OCI-M1 (cell line): ENCODE measurements at places on chromosomes 7 and 10.

DNA sequence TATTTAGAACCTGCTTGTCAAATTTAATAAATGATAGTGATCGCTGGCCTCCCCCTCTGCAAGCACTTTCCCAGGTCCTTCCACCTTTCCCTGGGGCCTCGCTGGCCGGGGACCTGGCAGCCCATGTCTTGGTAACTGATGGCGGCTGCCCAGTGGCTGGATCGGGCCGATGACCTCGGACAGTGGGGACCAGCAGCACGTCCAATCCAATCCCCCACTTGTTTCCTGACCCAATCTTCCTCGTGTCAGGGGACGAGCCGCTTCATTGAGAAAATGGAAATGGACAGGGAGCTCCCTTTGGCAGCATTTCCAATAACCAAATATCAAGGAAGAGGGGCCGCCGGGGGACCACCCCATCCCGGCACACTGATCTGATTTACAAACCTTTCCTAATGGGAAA lies 17.2 kb downstream of the EBF3 start:
- DNase-seq: no peak

DNA sequence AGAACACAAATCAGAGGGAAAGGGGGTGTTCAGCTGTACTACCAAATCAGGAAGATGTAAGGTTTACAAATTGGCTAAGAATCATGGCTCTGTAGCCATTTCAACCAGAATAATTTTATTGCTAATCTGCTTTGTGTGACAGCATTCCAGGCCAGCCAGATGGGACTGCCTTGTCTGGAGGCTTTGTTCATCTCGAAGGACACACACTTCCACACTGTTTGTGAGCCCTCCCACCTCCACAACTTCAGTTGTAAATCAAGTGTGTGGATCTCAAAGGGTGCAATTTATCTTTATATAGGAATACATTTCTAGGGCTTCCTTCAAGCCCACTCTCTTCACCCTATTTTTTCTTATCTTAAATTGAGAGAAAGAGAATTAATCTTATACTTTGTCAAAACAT lies 6.9 kb upstream of the OIT3 start:
- DNase-seq: no peak

- no peak for DNase-seq
Observed at GRCh38 chr7:77185866-77186265, 13.8 kb downstream of the FGL2 start.

DNA sequence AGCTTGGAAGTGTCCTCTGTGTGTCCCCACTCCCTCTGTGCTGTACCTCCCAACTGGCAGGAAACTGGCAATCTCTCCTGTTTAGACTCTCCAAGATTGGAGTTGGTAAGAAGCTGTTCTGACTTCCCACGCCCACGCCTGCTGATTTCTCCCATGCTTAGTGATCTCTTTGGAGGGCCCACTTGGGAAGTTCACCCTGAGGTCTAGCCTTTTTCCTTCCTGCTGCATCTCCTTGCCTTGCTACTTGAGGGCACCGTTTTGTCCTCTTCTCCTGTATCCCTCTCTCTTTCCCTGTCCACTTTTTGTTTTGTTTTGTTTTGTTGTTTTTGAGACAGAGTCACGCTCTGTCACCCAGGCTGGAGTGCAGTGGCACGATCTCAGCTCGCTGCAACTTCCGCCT lies 35.4 kb downstream of the ZAN start:
- DNase-seq: no peak

- DNase-seq: no peak
Observed at GRCh38 chr10:13505052-13505680, 23.6 kb downstream of the BEND7 start.

DNA sequence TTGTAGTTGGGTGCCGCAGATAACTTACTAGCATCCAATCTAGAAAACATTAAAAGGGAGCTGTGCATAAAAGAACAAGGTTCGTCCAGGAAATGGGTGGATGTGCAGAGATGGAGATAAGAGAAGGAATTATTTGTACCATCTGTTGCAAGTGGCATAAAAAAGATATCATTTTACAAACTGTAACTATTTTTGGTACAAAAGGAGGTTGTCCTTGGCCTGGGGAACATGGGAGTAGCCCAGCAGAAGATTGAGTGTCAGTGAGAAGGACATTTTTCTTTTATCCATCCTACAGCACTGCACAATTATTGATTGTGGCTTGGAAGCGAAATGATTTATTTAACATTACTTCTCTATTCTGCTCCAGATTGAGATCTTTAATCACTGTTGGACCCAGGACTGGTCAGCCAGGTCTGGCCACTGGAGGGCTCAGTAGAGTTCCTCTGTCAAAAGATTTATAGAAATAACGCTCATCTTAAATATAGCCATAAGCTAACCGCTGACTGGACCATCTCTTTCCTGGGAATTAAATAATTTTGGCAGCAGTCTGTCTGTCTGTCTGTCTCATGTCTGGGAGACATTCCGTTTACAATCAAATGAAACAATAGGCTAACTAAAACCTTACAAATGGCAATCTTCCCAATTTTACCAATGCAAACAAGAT lies 254.1 kb downstream of the KIAA1217 start:
- no peak for DNase-seq

DNA sequence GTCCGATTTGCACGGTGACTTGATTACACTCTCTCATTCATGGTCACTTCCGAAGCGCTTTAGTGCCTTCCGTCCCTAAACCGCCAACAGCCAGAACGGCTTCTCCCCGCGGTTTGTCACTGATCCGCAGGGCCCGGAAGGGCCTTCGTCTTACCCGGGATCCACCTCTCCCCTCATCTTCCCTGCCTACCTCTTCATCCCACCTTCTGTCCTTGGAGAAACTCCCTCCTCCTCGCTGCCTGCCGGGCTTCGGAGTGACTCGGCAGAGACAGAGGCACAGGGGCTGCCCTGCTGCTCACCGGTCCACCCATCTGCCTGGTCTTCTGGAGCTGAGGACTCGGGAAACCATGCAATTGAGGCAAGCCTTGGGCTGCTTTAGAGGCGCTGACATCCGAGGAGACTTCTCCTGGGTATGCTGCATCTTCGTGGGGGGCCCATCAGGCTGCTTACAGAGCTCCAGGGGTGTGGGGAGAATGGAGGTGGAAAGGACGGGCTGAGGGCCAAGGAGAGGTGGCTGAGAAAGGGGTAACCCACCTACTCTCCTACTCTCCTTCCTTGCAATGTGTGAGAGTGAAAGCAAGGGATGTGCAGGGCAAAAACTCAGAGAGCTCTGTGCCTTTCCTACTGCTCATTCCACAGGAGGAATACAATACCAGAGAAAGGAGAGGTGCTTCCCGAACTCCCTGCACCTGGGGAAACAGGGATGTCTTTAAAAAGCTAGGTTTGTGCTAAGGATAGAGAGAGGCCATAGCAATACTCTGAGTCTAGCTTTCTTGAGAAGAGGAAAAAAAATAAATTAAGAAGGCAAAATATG lies 1.0 kb upstream of the HOXA11 start:
- no peak for DNase-seq

GRCh38 chr10:4742217-4742616 lies 83.8 kb upstream of the AKR1E2 start:
- DNase-seq: no peak
